ENCODE measurements at places on chromosomes 4 and X.

GRCh38 chr4:88734403-88734949 lies 36.8 kb upstream of the NAP1L5 start:
- DNase-seq, result no peak

DNA sequence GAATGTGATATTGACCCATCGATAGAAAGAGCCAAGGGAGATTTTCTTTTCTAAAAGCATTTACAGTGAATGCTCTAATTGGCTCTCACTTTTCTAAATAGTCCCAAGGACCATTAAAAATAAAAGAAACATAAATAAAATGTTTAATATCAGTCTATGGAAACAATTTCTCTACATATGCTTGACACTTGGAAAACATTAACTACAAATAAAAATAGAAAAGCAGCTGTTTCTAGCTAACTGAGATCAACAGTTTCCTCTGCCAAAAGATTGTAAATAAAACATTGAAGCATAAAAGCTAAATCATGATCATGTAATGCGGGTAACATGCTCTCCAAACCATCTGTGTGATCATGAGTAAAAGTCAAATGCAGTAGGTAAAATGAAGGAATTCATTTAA lies 49.7 kb downstream of the CORIN start:
- no peak for DNase-seq

GRCh38 chrX:75278991-75279390 lies 5.1 kb downstream of the UPRT start:
- no peak for DNase-seq

GRCh38 chr4:184460499-184461285 lies 13.7 kb downstream of the IRF2 start:
- DNase-seq, result no peak
